T-helper 1 cell (primary cell): ENCODE measurements at places on chromosomes 7 and 10.

- no peak for DNase-seq
Measured at GRCh38 chr7:2037301-2037807, 195.4 kb downstream of the MAD1L1 start.

DNA sequence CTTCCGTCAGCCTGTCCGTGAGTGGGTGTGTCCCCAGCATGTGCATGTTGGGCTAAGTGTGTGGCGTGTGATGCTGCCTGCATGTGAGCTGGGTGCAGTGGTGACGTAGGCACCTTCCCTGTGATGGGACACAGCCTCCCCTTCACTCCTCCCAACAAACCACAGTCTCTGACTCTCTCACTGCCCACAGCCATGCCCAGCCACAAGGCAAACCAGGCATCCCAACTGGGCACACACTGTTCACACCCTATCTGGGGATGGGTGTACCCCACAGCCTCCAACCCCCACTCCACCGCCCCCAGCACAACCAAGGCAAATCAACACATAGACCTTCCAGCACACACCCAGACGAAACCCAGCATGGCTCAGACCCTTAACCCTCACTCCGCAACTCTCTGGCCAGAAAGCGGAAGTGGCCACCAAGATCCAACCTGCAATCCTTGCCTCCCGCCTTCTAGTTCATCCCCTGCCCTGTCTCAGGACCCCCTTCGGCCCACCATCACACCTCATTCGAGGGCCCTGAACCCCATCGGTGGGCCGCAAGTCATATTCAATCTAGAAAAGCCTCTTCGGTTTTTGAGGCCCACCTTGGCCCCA, 10.4 kb downstream of the PSD start:
- no peak for DNase-seq

- no peak for DNase-seq
Measured at GRCh38 chr10:78529262-78529661, 495.6 kb downstream of the RPS24 start.

DNA sequence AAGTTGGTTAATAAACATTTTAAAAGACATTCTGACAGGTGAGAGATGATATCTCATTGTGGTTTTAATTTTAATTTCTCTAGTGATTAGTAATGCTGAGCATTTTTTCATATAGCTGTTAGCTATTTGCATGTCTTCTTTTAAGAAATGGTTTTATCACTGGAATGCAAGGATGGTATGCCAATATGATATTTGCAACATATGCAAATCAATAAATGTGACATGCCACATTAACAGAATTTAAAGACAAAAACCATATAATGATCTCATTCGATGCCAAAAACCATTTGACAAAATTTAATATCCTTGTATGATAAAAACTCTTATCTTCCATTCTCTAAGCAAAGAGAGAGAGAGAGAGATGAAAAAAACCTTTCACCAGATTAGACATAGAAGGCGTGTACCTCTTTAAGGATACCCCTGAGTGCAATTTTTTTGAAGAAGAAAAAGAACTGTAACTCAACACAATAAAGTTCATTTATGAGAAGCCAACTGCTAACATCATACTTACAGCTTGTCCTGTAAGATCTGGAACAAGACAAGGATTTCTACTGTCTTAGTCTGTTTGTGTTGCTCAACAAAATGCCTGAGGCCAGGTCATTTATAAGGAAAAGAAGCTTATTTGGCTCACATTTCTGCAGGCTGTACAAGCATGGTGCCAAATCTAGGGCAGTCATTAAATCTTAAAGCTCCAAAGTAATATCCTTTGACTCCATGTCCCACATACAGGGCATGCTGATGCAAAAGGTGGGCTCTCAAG, 39.7 kb upstream of the ZMYND11 start:
- no peak for DNase-seq

- DNase-seq = no peak
Measured at GRCh38 chr10:114534571-114534981, 123.5 kb downstream of the ABLIM1 start.

- DNase-seq = no peak
Measured at GRCh38 chr10:97888641-97889262, 39.1 kb downstream of the GOLGA7B start.

DNA sequence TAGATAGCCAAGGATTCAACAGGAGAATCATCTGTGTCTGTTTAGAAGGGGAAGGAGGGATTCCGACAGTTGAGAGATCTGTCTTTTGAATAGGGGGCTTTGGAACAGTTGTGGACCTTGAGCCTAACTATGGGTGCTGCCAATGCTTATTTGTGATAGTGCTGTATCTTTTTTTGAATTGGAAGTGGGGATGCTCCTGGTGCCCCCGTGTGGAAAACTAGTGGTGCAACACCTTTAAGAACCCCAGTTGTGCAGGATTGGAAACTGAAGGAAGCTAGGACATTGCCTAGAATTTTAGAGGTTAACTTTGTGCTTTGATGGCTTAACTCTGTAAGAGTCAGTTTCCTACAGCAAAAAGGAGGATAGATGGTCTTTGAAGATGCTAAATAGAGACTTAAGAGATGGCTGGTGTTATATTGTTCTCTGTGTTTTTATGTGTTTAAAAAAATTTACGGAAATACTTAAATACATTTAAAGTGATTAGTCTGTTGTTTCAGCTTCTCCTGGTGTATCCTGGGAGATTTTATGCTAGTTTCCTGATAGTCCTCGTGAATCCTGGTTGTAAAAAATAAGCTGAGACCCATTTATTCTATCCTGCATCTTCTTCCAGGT, 69.3 kb downstream of the AP3M1 start:
- DNase-seq = peak; percentile 15

DNA sequence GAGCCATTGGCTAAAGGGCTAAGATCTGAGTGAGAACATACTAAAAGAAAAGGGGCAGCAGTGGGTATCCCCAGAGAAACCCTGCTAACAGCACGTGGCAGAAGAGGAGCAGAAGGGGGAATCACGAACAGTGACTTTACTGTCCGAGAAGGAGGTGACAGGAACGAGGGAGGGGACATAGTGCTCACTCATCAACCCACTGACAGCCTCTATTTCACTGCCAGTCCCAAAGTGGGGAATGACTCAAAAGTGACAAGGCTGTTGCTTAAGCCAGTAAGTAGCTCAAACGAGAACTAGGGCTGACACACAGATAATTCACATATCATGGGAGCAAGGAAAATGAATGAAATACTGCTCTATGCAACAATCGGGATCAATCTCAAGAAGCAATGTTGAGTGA, 92.7 kb downstream of the RSU1 start:
- no peak for DNase-seq

DNA sequence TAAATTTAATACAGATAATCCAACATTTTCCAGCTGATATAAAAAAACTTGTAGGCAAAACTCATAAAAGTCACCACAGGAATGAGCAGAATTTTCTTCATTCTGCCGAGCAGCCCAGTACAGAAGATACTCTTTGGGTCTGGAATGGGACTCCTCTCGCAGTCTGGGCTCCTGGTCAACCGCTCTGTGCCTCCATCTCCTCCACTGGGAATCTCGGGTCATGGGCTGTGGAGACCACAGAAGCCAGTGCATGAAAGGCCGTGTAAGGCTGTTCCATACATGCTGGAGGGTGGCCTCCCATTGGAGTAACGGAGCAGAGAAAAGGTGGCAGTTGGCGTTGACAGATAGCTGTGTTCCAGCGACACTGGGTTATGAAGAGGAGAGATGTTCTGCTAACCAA, 616.4 kb upstream of the MGMT start:
- no peak for DNase-seq

- DNase-seq = no peak
Measured at GRCh38 chr10:102534333-102534732, 30.6 kb downstream of the SUFU start.

DNA sequence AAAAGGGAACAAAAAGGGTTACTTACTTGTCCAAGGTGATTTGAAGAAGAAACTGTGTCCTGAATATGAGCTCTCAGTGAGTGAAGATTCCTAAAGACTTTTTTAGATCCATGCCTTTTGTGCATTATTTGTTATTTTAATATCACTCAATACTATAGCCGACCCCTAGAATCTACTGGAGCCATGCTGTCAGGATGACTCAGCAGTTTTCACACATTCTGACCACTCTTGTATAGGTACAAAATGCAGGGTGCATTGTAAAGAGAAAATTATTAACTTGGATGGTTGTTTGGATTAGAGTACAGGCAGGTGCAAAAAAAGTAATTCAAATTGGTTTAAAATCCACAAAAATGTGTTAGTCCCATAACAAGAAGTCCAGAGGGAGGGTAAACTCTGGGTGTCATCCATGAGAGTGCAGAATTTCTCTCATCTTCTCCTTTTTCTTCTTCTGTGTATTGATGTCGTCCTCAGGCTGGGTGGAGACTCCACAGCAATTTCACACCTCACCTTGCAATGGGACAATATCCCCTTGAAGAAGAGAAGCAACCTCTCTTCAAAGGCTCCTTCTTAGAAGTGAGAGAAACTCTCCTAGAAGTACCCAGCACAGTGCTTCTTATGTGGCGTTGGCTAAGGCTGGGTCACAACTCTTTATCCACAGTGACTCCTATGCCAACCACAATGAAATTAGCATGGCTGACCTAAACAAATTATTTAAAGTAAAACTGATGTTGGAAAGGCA, 75.6 kb downstream of the AKR1C4 start:
- DNase-seq = no peak

DNA sequence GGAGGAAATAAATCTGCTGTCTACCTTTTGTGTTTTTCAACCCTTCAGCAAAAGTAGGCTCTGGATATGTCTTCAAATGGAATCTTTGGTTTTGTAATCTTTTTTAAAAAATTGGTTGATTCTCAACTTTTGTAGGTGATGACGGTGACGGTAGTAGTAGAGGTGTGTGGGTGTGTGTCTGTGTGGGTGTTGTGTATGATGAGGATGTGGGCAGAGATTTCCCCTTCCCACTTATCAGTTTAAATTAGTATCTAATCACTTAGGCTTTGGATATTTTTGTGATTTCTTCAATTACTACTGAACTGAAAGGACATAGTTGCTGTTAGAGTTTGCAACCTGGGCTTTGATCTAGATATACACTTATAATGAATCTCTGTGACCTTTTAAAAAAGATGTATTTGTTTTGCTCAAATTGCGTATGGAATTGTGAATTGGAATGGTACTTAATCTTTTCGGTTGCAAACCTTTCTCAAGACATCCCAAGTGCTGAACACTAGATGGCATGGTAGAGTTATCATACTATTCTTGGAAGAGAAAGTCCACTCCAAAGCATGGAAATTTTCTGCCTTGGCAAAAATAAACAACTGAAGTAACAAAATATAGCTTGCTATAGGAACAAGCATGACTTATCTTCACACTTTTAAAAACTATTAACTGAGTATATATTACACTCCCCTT, 51.9 kb upstream of the A1CF start:
- no peak for DNase-seq
